ENCODE measurements at places on chromosomes 3 and 15.

- DNase-seq = no peak
These were observed 34.1 kb downstream of the SPATA12 start for GRCh38 chr3:57094575-57094974.

- no peak for DNase-seq
These were observed 134.6 kb upstream of the ROPN1 start for GRCh38 chr3:124126436-124127023.

- DNase-seq = no peak
These were observed 121.1 kb upstream of the PPP2R3A start for GRCh38 chr3:135844386-135844785.

DNA sequence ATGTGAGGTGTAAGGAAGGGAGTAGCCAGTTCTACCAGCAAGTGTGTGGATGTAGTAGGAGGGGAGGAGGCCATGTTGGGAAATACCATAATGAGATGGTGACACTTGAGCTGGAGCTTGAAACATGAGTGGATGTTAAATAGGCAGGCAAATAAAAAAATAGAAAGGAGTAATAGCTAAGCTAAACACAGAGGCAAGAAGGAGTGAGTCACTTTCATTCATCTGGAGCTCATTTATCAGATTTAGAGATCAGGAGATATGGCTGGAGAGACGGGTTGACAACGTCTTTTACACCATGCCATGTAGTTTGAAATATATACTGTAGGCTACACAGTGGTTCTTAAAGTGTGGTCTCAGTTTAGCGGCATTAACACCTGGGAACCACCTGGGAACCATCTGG lies 390.5 kb downstream of the DIPK2A start:
- DNase-seq = no peak

DNA sequence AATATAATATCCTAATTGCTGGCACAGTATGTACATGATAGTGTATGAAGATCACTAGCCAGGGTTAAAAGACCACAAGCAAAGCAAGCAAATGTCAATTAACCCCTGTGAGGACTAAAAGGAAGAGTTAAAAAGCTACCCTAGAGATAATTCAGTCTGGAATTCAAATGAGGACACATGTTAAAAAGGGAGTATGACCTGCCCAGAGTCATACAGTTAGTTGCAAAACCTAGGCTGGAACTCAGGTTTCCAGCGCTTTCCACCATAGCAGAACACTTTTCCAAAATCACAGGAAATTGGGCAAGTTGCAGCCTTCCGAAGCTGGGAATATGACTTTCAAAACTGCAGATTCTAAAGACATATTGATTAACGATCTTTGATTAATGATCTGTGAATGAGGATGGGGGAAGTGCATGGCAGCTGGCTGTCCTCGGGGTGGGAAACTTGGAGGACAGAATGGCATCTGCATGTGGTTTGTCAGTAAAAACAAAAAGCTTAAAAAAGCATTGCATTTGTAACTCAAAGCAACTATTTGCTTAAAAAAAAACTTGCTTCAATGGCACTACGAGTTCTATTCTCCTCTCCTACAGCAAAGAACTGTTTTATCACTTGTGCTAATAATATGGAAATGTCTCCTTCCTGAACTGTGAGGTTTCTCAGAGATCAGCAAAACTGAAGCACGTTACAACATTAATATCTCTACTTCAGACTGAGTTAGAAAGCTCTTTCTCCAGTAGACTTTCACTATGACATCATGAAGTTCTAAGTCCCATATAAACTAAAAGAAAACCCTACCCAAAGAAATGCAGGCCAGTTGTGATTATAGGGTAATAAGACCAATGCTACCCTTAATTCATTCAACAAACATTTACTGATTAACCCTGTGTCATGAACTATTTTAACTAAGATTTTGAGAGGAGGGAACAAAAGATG lies 46.2 kb downstream of the IGSF11 start:
- DNase-seq = no peak

DNA sequence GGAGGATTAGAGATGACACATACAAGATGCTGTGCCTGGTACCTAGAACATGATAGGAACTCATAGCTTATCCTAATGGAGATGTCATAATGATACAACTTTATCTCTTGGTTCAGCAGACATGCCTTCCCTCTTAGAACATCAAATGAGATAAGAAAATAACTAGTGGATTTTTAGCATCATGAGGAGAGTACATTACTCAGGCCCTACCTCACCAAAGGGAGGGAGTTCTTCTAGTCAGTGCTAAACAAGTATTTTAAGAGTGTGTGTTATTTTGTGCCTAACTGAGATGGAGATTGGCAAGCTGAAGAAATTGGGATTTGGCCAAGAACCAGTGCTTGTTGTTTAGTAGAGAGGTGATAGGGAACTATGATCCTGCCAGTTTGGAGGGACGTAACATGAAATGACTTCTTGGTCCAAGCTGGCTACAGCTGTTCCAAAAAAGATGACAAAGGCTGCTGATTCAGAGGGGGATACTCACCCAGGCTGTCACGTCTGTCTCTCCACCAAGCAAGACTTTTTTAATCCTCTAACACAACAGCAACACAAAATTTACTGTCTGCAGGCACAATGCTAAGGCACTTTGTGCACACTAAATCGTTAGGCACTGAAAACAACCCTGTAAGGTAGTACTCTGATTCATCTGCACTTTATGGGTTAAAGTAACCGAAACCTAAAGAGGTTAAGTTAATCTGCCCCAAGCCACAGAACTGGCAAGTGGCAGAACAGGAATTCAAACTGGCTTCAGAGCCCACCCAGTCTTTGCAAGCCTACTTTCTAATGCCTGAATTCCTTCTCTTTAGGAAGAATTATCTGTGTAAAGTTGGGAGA lies 126.5 kb downstream of the CMSS1 start:
- no peak for DNase-seq

- DNase-seq = no peak
These were observed 1.7 kb downstream of the CHDH start for GRCh38 chr3:53844262-53845102.

DNA sequence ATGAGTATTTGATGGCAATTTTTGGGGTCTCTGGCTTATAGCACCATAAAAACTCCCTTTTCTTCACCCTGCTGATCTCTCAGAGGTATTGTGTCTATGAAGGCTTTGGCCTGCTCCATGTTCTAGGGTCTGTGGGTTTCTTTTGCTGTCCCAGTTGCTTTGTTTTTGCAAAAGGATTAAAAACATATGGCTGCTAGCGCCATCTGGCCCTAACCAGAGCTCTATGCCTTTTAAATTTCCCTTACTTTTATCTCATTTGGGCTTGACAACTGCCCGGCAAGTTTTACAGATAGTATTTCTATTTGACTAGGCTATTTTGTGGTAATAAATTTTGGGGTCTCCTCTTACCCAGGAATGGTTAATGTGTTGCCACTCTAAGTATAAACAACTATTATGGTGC lies 6.4 kb upstream of the GHRL start:
- DNase-seq = no peak

DNA sequence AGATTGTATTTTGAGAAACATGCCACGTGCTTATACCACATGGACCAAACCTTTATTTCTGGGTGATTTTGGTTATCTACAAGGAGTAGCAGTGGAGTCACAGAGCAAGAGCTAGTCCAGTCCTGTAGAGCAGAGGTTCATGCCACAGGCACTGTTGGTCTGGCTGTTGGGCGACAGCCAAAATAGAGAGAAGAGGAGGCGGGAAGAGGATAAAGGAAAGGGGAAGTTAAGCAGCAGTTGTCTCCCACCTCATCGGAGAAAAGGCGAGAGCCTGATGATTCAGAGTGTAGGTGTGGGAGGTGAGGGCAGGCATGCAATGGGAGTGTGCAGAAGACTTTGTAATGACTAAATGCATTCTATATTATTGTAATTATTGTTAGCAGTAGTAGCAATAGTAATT lies 237.5 kb upstream of the ROPN1 start:
- DNase-seq = peak; percentile 4

DNA sequence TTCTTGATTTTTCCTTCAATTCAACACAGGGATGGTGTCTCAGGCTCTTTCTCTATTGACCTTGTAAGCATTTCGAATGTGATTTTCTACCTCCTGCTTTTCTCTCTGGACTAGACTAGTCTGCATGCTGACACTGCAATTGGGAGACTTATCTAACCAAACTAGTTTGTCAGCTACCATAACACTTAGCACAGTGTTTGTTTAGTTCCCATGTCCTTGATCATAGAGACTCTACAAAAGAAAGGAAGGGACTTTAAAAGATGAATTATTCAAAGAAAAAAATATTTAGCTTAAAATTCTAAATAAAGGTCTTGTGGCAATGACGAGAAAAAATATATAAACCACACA lies 407.0 kb downstream of the ERC2 start:
- DNase-seq = no peak

DNA sequence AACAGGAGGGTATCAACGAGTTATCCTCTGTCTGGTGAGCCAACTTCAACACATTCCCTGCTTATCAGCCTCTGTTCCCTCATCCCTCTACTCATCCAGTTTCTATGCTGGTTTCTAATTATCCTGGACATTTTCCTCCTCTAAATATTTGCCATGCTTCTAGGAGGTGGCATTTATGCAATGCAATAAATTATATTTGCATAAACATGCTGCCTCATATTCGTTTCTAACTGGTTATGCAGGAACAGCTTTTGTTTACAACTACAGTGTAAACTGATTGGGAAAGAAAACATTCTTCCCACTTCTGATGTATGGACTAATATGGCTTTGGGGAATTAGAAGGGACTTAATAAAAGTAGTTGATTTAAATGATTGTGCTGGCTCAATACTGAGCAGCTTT lies 122.3 kb downstream of the TFG start:
- DNase-seq = no peak

DNA sequence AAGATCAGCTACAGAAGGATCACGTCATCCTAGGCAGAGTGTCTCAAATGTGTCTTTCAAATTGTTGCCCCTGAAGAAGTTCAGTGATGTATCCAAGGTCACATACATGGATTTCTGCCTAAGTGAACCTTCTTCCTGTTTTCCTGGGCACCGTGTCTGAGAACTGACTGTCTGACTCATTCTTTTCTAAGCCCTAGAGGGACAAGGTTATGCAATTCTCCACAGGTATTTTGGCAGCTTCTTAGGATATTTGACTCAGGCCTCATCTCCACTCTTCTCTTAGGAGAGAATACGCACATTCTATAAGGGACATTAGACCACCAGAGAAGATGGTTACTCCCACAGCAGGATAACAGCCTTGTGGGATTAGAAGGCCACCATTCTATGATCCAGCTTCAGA lies 391.9 kb upstream of the THBS1 start:
- DNase-seq = no peak

DNA sequence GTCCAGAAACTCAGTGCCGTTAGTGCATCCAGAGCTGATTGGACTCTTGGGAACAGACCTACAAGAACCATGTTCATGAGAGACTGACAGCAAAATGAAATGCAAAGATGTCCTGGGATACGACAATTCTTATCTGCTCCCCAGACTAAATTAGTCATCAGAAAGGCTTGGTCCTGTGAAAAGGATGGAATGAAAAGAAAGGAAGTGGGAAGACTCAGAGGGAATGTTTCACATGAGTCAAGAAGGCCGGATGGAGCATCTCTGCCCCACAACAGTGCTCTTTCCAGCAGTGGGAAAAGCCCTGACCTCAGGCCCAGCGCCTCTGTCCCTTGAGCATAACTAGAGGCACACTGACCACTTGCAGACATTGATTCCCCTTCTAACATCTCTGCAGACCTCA lies 39.3 kb upstream of the UACA start:
- no peak for DNase-seq

DNA sequence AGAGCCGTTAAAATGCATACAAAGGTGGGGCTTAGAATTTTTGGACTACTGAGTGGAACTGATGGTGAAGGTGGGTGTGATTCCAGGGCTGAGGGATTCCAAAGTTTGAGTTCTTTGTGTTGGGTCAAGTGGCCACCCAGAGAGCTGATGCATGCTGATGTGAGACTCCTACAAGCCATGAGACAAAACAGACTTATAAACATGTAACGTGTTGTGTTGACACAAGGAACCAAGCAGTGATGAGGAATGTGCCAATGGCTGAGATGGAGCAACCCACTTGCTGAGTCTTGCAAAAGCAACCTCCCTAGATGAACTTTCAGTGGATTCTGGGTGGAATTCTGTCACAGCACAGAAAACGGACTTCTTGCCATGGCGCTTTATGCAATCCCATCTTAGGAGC lies 289.0 kb downstream of the TLE3 start:
- no peak for DNase-seq

- DNase-seq = peak; percentile 29
These were observed 88.0 kb downstream of the LRRK1 start for GRCh38 chr15:101006931-101007691.

DNA sequence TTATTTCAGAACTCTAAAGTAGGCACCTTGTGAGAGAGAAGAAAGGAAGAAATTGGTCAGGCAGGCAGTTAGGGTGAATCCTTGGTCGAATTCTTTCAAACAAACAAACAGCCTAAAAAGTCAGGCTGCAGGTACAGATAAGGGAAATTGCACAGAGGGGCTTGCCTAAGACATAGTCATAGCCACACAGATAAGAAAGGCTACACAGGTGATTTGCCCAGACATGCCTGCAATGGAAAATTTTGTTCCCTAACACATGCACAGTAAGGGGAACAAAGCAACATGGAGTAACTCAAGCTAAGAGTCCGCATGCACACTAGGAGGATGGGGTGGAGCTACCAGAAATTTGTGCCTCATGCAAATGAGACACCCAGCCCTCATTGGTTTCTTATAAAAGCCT lies 91.4 kb upstream of the TUSC7 start:
- no peak for DNase-seq

- DNase-seq = no peak
These were observed 34.3 kb downstream of the RNU5B-1 start for GRCh38 chr15:65338823-65339222.

DNA sequence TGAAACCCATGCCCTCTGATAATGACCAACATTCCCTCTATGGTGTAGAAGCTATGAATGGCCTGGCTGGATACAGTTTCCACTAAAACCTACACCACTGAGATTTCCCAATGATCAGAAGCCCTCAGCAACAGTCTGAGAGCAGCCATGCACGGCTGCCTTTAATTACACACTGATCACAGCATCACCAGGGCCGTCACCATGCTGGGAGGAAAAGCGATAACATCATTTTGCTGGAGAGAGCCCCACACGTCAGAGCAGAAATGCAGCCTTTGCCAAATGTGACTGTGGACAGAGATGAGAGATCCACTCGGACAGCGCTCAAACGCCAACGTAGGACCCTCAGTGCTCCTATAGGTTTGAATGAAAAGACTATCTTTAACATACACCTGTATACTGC lies 135.0 kb downstream of the XXYLT1 start:
- no peak for DNase-seq

DNA sequence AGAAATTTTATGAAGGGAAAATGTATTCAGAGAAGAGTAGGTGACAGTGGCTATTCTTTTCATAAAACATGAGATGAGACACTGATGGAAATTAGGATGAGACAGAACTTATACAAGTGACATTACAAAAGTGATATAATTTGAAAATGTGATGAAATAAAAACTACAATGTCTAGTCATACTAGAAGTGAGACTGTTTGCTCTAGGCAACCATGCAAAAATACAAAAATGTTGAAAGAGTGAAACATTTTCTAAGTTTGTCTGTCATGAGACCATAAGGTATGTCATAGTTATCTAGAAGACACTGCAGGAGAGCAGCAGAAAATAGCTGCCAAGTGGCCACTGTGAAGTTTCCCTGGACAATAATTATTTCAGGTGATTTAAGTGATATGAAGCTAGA lies 459.5 kb downstream of the DIPK2A start:
- DNase-seq = no peak
